ENCODE measurements at places on chromosomes 13 and 19. TPM values are rescaled to one million over a fixed set of nuclear protein-coding genes. Genes with fewer than 3 reads are reported as not detected.

The EHD2 gene
- total RNA-seq: 307 TPM

The LYPD5 gene
- not detected for total RNA-seq

The FAM83E gene
- total RNA-seq: 0.26 TPM

The LYPD3 gene
- total RNA-seq: 0.65 TPM

The TNFSF11 gene
- total RNA-seq: 32.7 TPM

The TMC4 gene
- total RNA-seq: 3.9 TPM

The ZNF540 gene
- 0.40 TPM for total RNA-seq

The SIGLEC10 gene
- total RNA-seq: not detected

The SHANK1 gene
- total RNA-seq: 6.7 TPM

The SRRM5 gene
- not detected for total RNA-seq

The PCCA gene
- total RNA-seq: 24.0 TPM

The ZNF729 gene
- not detected for total RNA-seq

The ZNF850 gene
- 3.0 TPM for total RNA-seq

The LILRB1 gene
- total RNA-seq: not detected

The PTBP1 gene
- 297 TPM for total RNA-seq

The ZNF296 gene
- 1.5 TPM for total RNA-seq

The ZNF600 gene
- 1.0 TPM for total RNA-seq

The PTPRS gene
- 163 TPM for total RNA-seq

The BRME1 gene
- total RNA-seq: not detected

The PSG7 gene
- not detected for total RNA-seq

The CEACAM7 gene
- total RNA-seq: not detected

The TMEM38A gene
- 1.4 TPM for total RNA-seq

The IZUMO2 gene
- not detected for total RNA-seq

The FFAR1 gene
- total RNA-seq: not detected

The ODAD3 gene
- total RNA-seq: not detected

The KLK4 gene
- total RNA-seq: not detected

Data from epithelial cell of alveolus of lung (primary cell).